Stimulated activated naive B cell treated with anti-CD40 and anti-IgM and Interleukin-4, amounts not matched to agents 10 μg/mL and 1 μg/mL and 100 μg/mL, for 72 hours (primary cell): ENCODE measurements at places on chromosomes 11 and 22.
A peak's percentile ranks its signal among the peaks of the same experiment; 100 is the strongest.

DNA sequence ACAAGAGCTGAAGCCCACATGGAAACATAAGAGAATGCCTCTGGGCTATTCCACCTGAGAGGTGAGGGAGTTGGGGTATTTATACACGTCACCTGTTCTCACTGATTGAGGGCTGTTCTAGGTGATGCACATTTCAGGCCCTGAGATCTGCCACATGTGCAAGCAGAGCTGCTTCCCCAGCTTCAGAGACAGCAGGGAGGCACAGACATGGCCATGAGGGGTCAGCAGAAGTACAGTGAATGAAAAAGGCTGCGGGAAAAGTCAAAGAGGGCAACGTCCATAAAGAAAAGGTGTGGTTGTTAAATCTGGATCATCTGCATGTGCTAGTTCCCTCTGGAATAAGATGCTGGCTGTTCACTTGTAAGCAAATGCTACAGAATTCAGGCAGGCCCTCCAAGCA, 75.4 kb downstream of the GAB4 start:
- DNase-seq, result no peak

- no peak for DNase-seq
Observed at GRCh38 chr11:8335683-8336082, 72.0 kb upstream of the LMO1 start.

DNA sequence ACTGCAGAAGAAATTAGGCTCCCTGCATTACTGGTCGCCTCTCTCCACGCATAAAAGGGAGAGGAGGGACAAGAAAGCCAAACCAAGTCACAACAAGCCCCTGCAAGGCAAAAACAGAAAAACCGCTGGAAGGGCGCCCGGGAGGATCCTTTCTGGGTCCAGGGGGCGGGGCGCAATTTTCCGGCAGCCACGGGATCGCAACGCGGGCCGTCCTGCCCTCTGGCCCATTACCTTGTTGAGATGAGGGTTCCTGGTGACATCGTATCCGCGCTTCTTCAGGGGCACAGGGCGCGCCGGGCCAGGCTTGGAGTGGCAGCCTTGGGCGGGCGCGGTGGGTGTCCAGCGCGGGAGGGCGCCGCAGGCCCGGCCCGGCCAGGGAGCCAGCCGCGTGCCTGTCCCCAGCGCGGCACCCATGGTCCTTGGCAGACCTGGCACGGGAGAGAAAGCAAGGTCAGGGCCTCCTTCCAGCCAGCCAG, 847 bp downstream of the ME3 start:
- DNase-seq, result no peak

DNA sequence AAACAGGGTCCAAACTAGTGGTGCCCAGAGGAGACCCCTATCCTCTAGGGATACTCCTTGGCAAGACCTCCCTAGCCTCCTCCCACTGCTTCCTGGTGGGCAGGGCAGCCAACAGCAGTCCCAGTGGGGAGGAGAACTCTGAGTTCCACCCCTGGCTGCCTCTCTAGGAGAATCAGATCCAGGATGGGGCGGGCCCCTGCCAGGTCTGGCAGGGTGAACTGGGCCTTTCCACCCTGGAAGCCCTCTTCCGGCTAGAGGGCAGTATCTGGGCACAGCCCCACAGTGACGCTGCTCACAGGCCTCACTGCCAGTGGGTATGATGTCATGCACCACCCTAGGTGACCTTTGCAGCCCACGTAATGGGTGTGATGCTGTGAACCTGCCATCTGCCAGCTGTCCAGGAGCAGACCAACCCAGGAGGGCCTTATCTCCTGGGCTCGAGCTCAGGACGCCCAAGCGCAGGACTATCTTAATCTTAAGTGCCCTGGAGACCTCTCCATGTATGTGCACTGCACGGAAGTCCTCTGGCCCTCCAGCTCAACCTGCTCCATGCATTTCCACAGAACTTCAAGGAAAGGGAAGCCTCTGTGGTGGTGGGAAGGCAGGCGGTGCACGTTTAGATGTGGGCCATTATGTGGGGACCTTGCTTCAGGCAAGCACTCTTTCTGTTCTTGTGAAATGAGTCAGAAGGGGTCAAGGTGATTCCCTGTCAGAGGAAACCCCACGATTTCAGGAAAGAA, 31.8 kb upstream of the FCHSD2 start:
- DNase-seq, result no peak

DNA sequence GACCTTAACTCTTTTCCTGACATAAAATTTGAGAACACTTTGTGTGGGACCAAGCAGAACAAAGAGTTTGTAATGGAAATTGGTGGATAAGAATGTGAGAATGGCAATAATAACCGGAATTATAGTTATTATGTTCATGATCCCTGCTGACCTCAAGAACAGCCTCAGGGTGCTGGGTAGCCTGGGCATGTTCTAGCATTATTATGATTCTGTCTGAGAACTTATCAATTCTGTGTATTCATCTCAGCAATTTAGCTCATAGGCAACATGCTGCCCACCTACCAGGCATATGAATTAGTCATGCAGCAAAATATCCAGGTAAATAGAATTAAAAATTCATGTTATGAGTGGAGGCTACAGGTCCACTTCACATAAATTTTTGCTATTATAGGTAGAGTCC, 61.9 kb downstream of the CTSC start:
- no peak for DNase-seq

DNA sequence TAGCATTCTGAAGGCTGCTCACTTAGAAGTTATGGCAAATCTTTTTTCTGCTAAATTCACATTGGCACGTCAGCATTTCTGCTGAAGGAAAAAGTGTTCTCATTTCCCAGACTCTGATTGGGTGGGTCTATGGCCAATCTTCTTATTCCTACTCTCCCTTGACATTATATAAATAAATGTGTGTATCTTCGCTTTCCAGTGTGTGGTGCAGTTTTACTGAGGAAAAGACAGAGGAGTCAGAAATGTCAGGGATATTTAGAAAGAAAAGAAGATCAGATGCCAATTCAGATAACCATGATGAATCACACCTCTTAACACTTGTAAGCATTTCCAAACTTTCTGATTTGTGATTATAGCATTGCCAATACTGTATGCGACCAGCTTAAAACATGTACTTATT, 3.2 kb upstream of the BDNF start:
- DNase-seq, result no peak

DNA sequence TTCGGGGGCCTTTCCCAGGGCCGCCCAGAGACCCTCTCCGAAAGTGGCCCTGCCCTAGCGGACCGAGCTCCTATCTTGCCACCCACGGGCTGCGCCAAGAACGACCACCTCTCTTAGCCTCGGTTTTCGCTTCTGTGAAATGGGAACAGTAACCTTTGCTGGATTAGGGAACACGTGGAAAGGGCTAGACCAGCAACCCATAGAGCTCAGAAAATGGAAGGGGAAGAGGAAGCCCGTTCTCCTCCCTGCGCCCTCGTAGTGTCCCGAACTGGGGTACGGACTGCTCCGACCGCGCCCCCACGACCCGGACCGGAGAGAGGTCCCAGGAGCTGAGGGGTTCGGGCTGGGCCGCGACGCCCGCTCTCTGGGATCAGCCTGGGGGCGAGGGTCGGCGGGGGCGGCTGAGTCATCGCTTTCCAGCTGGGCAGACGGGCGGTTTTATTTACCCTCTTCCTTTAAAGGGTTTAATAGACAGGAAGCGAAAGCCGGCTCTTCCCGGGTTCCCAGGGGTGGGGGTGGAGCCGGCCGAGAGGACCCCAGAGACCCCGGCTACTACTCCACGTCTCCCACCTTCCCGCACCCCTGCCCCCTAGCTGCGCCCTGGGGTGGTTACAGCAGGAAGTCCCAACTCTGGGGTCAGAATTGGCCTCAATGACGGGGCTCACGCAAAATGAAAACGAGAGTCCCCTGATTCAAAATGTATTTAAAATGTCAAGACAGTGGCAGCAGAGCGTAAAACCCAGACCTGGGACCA, 907 bp upstream of the PHLDA2 start:
- DNase-seq, result peak; percentile 58

GRCh38 chr11:74680035-74680671, 51.1 kb downstream of the CHRDL2 start:
- DNase-seq, result no peak

DNA sequence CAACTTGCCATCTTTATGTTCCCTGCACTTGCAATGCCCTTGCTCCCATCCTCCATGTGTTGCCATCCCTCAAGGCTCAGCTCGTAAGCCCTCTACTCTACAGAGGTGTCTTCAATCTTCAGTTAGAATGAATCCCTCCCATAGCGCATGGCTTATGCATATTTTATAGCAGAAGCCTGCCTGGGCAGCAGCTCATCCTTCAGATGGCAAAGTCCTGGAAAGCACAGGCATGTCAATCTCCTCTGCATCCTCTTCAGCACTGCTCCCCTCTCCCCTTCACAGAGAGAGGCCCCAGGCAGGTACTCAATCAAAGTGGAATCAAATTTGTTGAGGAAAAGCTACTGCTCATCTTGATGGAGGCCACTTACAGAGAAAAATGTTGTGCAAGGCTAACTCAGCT, 31.1 kb upstream of the ABCC8 start:
- no peak for DNase-seq

DNA sequence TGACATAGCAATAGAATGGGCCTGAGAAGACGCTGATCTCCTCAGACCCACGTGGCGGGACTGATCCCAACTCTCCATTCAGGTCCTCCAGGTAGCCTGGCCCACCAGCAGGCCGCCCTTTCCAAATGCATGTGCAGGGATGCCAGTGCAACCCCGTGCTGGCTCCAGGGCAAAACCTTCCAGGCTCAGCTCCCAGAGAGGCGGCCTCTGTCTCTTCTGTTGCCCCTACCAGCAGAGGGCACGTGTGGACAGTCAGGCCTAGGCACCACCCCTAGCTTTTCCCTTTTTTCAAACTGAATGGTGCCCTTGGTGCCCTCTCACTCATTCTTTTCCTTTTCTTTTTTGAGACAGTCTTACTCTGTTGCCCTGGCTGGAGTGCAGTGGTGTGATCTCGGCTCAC, 121.7 kb downstream of the OSBP2 start:
- DNase-seq, result no peak

DNA sequence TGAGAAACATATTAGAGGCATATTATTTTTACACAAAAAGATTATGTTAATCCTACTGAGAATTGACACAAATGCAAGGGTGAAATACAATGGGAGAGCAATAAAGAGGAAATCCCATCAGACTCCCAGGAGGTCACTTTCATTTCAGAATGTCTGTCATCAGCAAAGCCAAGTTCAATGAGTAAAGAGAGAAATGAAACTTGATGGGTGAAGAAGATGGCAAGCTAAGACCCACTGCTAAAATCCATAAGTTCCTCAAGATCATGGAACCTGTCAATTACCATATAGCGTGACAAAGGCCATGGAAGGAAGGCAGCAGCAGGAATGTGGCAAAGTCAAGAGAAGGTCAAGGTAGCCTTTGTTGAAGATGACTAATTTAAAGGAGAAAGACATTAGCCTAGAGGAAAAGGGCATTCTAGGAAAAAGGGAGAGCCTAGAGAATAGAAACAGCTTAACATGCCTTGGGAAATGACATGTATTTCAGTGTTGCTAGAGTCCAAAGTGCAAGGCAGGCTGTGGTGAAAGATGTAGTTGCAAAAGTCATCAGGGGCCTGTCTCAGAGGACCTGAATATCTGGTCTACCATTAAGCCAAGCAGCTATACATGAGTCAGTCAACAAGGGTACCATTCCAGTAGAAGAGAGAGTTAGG, 43.1 kb downstream of the FAM168A start:
- DNase-seq, result no peak

- no peak for DNase-seq
Observed at GRCh38 chr11:118042796-118043195, 34.1 kb upstream of the TMPRSS4 start.

DNA sequence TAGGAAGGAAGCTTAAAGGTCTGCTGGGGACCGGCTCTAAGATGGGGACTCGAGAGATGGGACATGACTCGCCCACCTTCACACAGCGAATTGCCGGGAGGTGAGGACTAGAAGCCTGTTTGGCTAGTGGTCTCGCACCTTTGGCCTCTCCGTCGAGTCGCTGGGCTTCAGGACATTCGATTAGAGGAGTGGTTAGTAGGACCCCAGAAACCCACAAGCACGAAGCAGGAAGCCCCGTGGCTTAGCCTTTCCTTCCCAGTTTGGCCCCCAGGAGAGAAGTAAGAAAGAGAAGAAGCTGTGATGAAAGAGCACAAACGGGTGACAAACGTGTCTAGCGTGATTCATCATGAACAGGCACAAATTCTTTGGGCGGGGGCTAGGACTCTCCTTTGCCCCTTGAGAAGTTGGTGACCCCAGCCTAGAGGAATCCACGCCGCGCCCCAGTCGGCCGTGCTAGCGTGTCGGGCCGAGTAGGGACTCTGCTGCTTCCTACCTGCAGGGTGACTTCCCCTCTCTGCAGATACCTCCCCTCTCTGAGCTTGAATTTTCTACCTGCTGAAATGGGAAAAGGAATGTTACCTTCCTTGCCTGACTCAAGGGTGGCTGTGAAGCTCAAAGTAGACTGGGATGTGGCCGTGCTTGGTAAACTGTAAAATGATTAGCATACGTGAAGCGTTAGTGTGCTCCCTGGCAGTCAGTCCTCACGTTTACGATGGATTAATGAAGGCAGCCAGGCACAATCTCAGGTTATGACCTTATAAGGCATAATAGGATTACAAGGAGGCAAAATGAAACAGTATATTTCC, 1.1 kb upstream of the ADM start:
- no peak for DNase-seq

DNA sequence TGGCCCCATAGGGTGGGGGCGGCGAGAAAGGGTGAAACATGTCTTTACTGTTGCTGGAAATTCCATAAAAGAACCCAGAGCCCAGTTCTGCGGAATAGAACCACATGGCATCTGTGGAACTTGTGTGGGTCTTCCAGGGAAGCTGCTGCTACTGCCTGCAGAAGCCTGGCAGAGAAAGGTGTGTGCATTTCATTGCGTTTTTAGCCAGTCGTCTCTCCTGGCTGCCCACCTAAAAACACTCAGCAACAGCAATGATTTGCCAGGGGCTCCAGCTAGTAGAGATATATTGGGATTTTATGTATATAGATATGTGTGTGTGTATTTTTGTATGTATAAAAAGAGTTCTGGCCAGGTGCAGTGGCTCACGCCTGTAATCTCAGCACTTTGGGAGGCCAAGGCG, 127.2 kb upstream of the TBCEL start:
- no peak for DNase-seq

DNA sequence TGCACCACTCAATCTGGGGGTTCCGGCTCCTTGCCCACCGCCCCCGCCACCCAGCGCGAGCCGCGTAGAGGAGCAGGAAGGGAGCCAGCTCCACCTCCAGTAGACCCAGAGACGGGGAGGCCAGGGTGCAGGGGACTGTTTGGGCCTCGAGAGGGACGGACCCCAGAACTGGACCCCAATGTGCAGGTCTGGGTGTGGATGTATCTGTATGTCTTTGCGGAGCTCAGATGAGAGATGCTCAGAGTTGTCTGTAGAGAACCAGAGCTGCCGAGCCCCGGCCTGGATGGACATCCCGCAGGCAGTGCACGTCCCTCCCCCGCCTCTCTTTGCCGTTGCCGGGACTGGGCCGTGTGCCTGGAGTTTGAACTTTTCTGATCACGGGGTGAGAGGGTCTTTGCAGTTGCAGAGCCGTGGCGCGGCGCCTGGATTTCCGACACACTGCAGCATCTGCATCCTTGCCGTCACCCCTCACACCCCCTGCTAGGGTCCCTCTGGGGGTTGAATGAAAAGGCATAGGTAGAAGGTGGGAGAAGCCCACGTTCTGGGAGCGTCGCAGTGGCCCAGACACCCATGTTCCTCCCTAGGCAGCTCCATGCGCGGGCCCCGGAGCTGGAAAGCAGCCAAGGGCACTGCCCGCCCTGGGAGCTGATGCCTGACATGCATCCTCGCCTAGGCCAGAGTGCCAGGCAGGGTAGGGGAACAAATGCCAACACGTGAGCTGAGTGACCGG, 105.2 kb downstream of the KCNQ1 start:
- no peak for DNase-seq
